ENCODE measurements at places on chromosomes 2 and 18. TPM values are rescaled to one million over a fixed set of nuclear protein-coding genes. Genes with fewer than 3 reads are reported as not detected.

- no peaks in the 10 kb centered on the region for H3K4me1 ChIP-seq
- no peaks in the 10 kb centered on the region for H3K36me3 ChIP-seq
- no peak overlapping the region for H3K4me3 ChIP-seq
Observed at GRCh38 chr18:61274416-61274960, 58.7 kb upstream of the CDH20 start.

- no peak for DNase-seq
- no peak overlapping the region for H3K4me3 ChIP-seq
- H3K36me3 ChIP-seq = no peaks in the 10 kb centered on the region
- H3K4me1 ChIP-seq = no peaks in the 10 kb centered on the region
- no peaks in the 10 kb centered on the region for H3K27me3 ChIP-seq
- no peak overlapping the region for H3K27ac ChIP-seq
Observed at GRCh38 chr18:54743605-54743995, 84.7 kb upstream of the RAB27B start.

DNA sequence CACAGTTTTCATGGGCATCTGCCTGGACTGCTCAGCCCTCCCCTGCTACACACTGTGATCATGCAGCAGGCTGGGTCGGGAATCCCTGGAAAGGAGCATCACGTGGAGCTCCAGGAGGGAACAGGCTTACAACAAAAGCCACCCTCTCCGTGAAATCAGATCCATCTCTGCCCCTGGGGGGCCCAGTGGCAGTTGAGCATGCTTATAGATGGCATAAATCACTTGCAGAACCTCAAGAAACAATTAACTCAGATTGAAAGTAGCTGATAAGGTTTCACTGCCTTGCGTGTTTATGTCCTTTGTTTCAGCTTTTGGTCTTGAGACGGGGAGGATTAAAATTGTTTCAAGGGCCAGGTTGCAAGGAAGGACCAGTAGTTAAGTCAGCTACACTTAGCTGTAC lies 354.8 kb upstream of the MEIS1 start:
- DNase-seq = peak; percentile 67
- no peak overlapping the region for H3K27ac ChIP-seq
- no peaks in the 10 kb centered on the region for H3K4me1 ChIP-seq
- no peaks in the 10 kb centered on the region for H3K27me3 ChIP-seq
- no peak overlapping the region for H3K4me3 ChIP-seq
- no peaks in the 10 kb centered on the region for H3K36me3 ChIP-seq

- no peak for DNase-seq
- no peaks in the 10 kb centered on the region for H3K36me3 ChIP-seq
- H3K27ac ChIP-seq = no peak overlapping the region
- no peaks in the 10 kb centered on the region for H3K27me3 ChIP-seq
- H3K4me3 ChIP-seq = no peak overlapping the region
Observed at GRCh38 chr2:12709207-12709522, 7.6 kb upstream of the TRIB2 start.

DNA sequence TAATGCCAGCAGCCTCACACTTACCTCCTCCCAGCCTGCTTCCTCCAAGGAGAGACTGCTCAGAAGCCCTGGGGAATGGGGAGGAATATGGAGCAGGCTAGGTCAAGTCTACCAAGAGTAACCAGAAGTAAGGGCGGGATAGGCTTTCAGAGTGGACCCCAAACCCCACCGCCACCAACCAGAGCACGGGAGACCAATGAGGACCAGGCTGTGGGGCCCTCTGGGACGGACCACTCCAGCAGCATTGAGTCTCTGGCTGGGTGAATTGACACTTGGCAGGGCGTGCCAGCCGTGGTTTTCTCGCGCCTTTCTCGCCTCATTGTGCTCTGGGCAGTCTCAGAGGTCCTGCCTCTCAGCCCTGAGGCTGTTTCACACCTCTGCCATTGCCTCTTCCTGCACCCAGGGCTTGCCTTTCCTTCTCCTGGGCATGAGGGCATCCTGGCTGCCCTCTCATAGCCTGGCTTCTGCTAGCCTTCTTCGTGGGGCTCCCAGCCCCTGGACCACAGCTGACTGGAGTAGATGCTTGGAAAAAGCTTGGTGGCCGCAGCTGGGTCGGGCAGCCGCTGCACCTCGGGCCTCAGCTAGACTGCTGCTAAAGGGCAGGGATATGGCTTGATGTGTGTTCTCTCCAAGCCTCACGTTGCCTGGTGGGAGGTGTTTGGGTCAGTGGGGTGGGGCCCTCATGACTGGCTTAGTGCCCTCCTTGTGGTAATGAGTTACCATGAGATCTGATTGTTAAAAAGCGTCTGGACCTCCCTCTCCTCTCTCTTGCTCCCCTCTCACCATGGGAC lies 40.5 kb upstream of the HS6ST1 start:
- no peaks in the 10 kb centered on the region for H3K36me3 ChIP-seq
- no peak for DNase-seq
- H3K4me1 ChIP-seq = peaks cover 16% of the 10 kb centered on the region
- no peak overlapping the region for H3K4me3 ChIP-seq
- H3K27ac ChIP-seq = no peak overlapping the region

DNA sequence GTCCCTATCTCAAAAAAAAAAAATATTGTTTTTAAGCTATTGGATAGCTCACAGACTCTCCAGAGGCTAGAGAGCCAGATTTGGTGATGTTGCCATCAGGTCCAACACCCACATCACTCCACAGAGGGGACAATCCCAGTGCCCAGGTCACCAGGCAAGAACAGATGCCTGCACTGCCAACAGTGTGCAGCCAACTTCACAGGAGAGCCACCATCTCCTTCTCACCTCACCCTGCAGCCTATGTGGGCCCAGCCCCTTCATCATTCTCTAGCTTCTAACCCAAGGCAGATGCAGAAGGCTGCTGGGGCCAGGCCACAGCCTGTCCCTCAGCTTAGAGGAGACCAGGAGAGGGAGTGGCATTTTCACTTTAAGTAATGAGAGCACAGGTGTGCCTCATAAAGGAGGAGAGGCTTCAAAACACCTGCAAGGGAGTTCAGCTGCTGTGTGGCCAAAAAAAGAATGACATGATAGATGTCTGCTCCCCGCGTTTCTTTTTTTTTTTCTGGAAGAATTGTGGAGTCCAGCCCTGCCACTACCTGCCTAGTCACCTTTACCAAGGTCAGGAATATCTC lies 98.0 kb upstream of the ZSWIM2 start:
- no peak overlapping the region for H3K27ac ChIP-seq
- H3K27me3 ChIP-seq = no peaks in the 10 kb centered on the region
- no peaks in the 10 kb centered on the region for H3K36me3 ChIP-seq
- DNase-seq = no peak
- H3K4me1 ChIP-seq = no peaks in the 10 kb centered on the region
- no peak overlapping the region for H3K4me3 ChIP-seq

DNA sequence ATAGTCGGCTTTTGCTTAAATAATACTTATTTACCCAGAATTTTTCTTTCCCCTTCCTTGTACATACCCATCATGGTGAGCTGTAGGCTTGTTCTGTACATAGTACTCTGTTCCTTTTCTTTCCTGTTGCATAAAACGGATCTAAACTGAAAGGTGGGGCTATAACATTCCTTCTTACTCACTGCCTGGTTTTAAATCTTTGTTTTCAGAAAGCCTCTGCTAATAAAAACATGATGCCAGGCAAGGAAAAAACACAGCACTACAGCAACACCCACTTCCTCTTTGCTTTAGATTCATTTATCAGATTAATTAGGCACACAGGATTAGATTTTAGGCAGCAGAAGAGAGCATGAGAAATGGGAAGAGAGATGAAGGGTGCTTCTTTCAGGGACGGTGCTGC lies 19.6 kb upstream of the STON1 start:
- no peaks in the 10 kb centered on the region for H3K4me1 ChIP-seq
- peaks cover 17% of the 10 kb centered on the region for H3K36me3 ChIP-seq
- no peaks in the 10 kb centered on the region for H3K27me3 ChIP-seq
- no peak for DNase-seq

DNA sequence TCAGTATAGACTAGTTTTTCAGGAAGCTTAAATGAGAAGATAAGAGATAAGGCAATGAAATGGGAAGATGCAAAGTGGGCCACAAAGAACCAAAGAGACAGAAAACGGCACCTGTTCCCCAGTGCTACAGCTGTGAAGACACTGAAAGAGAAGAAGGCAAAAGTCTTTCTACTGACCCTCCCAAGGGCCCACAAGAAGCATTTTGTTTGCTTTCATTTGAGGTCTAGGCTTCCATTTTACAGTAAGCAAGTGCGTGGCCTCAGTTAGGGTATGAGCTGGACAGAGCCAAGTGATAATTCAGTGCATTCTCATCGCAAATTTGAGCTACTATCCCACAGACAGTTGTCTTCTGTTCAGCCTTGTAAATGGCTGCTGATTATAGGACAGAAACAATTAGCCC lies 53.4 kb upstream of the STK17B start:
- H3K4me1 ChIP-seq = no peaks in the 10 kb centered on the region
- DNase-seq = no peak

DNA sequence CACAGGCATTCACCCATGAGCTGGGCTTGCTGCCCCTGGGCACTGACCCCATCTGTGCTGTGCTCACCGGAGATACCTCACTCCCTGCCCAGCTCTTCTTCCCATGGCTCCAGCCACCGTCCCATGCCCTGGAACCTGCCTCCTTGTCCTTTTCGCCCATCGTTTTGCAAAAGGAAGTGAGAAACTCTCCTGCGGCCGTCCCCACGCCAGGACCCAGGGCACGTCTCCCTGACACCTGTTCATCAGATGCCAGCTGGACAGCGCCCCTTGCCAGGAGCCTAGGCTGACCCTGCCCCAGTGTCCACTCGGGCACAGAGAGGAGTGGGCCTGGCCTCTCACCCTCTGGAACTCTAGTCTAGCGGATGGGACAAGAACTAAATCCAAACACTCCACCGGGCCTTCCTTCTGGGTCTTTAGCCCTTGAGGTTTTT lies 238.6 kb downstream of the SEPTIN10 start:
- H3K4me1 ChIP-seq = no peaks in the 10 kb centered on the region
- H3K4me3 ChIP-seq = no peak overlapping the region
- H3K27ac ChIP-seq = no peak overlapping the region
- DNase-seq = no peak

GRCh38 chr2:156189143-156189542 lies 143.4 kb downstream of the NR4A2 start:
- DNase-seq = no peak
- H3K4me3 ChIP-seq = no peak overlapping the region
- no peaks in the 10 kb centered on the region for H3K4me1 ChIP-seq
- no peak overlapping the region for H3K27ac ChIP-seq

- H3K27me3 ChIP-seq = no peaks in the 10 kb centered on the region
- no peak for DNase-seq
- no peaks in the 10 kb centered on the region for H3K4me1 ChIP-seq
Observed at GRCh38 chr2:5888126-5888525, 195.9 kb downstream of the SOX11 start.

GRCh38 chr2:9982248-9982647 lies 30.8 kb downstream of the GRHL1 start:
- H3K4me1 ChIP-seq = no peaks in the 10 kb centered on the region
- no peaks in the 10 kb centered on the region for H3K27me3 ChIP-seq
- no peak overlapping the region for H3K4me3 ChIP-seq
- H3K36me3 ChIP-seq = peaks cover 14% of the 10 kb centered on the region
- peak overlapping the region; percentile 54 for H3K27ac ChIP-seq

GRCh38 chr2:75728614-75729419 lies 18.1 kb upstream of the GCFC2 start:
- no peak for DNase-seq
- H3K4me1 ChIP-seq = no peaks in the 10 kb centered on the region
- H3K36me3 ChIP-seq = no peaks in the 10 kb centered on the region
- H3K4me3 ChIP-seq = no peak overlapping the region
- H3K27ac ChIP-seq = no peak overlapping the region

- no peaks in the 10 kb centered on the region for H3K27me3 ChIP-seq
- DNase-seq = no peak
- no peaks in the 10 kb centered on the region for H3K4me1 ChIP-seq
- H3K27ac ChIP-seq = no peak overlapping the region
- no peaks in the 10 kb centered on the region for H3K36me3 ChIP-seq
Observed at GRCh38 chr2:179532863-179533278, 268.2 kb upstream of the SESTD1 start.

GRCh38 chr18:21762181-21762772 lies 21.7 kb downstream of the MIB1 start:
- H3K4me3 ChIP-seq = no peak overlapping the region
- H3K4me1 ChIP-seq = no peaks in the 10 kb centered on the region
- no peak overlapping the region for H3K27ac ChIP-seq
- no peak for DNase-seq
- peaks cover 1% of the 10 kb centered on the region for H3K36me3 ChIP-seq

- DNase-seq = no peak
- no peaks in the 10 kb centered on the region for H3K36me3 ChIP-seq
- no peaks in the 10 kb centered on the region for H3K27me3 ChIP-seq
- H3K27ac ChIP-seq = no peak overlapping the region
Observed at GRCh38 chr2:153990771-153991170, 119.0 kb downstream of the GALNT13 start.

DNA sequence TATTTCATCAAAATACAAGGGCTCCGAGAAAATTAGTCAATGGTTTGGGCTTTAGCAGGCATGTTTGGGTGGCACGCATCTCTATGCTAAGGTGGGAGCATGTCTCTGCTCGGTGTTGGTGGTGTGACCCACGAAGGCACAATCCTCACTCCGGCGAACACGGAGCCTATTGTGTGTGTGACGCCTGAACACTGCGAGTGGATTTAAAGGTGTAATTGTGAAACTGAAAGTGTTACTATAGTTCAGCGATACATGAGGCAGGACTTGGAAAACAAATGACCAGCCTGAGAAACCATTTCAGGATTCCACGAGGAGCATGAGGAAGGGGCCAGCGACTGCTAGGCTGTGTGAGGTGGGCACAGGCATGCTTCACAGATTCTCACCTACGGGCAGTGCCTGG lies 41.7 kb upstream of the LDLRAD4 start:
- no peak for DNase-seq
- no peak overlapping the region for H3K4me3 ChIP-seq
- peaks cover 7% of the 10 kb centered on the region for H3K4me1 ChIP-seq
- no peaks in the 10 kb centered on the region for H3K27me3 ChIP-seq

DNA sequence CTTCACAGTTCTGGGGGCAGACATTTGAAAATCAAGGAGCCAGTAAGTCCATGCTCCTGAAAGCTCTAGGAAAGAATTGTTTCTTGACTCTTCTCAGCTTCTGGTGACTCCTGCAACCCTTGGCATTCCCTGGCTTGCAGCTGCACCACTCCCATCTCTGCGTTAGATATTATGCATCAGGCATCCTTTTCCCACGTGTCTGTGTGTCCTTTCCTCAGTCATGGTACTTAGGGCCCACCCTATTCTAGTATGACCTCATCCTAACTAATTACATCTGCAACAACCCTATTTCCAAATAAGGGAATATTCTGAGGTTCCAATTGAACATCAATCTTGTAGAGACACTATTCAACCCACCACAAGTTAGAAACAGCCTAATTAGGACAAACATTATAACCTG lies 931.7 kb upstream of the CHAC2 start:
- H3K27ac ChIP-seq = no peak overlapping the region
- H3K27me3 ChIP-seq = no peaks in the 10 kb centered on the region
- DNase-seq = no peak
- H3K36me3 ChIP-seq = no peaks in the 10 kb centered on the region
- no peaks in the 10 kb centered on the region for H3K4me1 ChIP-seq

- H3K4me3 ChIP-seq = peak overlapping the region; percentile 97
- no peaks in the 10 kb centered on the region for H3K27me3 ChIP-seq
- H3K4me1 ChIP-seq = peaks cover 5% of the 10 kb centered on the region
- H3K36me3 ChIP-seq = no peaks in the 10 kb centered on the region
- peak overlapping the region; percentile 99 for H3K27ac ChIP-seq
- DNase-seq = no peak
Observed at GRCh38 chr2:241314226-241315092, 1.0 kb downstream of the HDLBP start.

C1QL2 gene
- 0.20 TPM for total RNA-seq

GALR1 gene
- total RNA-seq = 0.72 TPM

PARD3B gene
- 34.6 TPM for total RNA-seq

FHL2 gene
- 23.4 TPM for total RNA-seq

HAAO gene
- total RNA-seq = 12.7 TPM

SF3B1 gene
- total RNA-seq = 322 TPM

Data from spinal cord (tissue), 10 donors.